ENCODE measurements at places on chromosomes 12 and 14.

DNA sequence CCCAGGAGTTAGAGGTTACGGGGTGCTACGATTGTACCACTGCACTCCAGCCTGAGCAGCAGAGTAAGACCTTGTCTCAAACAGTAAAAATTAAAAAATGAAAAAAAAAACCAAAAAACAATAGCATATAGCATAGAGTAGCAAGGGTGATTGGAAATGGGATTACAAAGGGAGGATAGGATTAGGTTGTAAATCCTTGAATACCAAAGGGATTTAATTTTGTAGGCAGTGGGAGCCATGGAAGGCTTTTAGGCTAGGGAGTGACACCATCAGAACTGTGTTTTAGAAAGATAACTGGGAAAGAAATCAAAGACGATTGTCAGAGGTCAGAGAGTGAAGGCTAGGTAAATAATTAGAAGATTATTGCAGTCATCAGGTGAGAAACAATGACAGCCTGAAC is 2.8 kb upstream of the SGPP1 start:
- DNase-seq: no peak

GRCh38 chr14:105271224-105271890 is 23.0 kb downstream of the BTBD6 start:
- DNase-seq: no peak

- no peak for DNase-seq
Observed at GRCh38 chr14:79825046-79825521, 386.2 kb downstream of the DIO2 start.

- no peak for DNase-seq
Observed at GRCh38 chr14:104600141-104600643, 4.4 kb downstream of the TMEM179 start.

GRCh38 chr14:61582815-61583214 is 112.5 kb upstream of the HIF1A start:
- no peak for DNase-seq

DNA sequence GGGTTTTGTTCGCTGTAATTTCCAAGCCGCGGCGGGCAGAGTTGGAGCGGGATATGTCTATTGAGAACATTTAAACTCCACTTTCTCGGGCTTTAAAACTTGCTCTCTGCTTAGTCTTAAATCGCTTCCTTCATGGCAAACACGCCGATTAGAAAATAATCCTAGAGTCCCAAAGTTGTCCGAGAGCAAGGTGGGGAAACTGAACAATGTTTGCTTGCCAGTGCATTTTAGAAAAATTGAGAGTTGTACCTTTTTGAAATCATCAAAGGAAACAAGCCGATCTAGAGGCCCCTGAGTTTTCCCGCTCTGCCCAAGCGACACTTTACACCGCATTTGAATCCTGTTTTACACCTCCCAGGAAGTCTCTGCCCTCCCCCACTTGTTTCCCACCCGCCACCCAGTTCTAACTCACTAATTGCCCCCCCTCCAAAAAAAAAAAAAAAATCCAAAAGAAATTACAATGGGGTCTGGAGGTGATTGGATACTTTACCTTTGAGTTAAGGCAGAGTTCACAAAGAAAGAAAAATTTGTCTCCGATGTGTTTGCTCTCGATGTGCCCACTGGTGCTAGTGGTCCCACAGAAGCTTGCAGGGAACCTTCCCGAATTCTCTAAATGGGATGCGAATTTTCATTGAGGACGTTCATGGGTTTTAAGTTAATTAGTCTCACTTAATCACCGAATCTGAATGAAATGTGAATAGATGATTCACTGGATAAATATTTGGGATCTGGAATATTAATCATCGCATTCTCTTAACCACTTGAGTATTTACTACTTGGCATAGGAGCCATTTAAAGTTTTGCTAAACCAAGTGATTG is 2.3 kb downstream of the HMGA2 start:
- DNase-seq: no peak

DNA sequence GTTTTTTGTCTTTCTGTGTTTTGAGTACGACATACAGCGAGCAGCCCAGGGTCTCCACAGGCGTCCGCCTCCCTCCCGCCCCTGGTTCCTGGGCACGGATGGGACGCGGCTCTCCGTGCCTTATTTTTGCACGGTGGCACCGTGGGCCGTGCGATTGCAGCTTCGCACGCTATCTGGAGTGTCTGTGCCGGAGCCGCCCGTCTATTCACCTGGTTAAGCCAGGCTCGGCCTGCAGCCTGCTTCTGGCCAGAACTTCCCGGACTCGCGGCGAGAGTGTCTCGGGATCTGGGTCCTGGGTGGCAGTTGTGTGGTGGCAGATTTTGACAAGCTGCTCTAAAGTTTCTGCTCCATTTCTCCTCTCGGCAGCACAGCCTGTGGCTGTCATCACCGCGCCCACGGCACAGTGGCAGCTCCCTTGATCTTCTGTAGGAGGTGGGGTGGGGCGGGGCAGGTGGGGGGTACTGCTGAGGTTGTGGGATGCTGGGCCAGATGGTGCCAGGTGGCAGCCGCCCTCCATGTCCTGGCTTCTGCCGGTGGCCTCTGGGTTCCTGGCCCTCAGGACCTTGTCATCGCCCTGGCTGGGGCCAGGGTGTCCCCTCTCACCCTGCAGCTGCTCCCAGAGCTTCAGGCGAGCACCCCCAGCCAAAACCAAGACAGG is 2.9 kb downstream of the MMP17 start:
- DNase-seq: no peak

DNA sequence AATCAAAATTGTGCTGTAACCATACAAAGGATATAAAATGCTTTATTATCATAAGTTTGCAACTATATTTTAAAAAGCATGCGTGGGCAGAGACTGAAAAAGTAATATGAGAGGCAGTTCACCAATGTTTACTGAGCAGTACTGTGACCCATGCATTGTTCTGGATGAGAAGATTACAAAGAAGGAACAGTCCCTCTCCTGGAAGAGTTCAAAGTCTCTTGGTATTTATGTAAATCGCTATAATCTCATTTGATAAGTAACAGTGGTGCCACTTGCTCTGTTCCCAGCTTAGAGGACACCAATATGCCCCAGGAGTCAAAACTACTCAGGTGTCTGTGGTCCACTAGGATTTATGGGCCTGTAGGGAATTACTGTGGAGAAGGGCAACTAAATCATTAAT is 2.1 kb upstream of the CMAS start:
- DNase-seq: no peak
